ENCODE measurements at places on chromosomes 13 and 19. TPM values are rescaled to one million over a fixed set of nuclear protein-coding genes. Genes with fewer than 3 reads are reported as not detected.
A peak's percentile ranks its signal among the peaks of the same experiment; 100 is the strongest.

DNA sequence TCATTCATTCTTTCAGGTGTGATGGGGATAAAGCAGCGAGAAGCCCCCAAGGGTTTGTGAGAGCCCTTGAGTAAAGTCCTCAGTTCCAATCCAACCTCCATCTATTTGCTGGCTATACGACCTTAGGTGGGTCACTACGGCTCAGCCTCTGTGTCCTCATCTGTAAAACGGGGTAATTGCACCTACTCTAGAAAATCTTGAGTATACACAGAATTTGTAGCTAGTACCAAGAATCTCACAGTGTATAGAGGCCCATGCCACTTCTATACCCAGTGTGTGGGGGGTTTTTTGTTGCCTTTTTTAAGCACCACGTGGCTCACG, 406 bp upstream of the DNMT1 start:
- H3K27me3 ChIP-seq, result no peaks in the 10 kb centered on the region
- H3K27ac ChIP-seq, result peak overlapping the region; percentile 50
- peaks cover 43% of the 10 kb centered on the region for H3K36me3 ChIP-seq

DNA sequence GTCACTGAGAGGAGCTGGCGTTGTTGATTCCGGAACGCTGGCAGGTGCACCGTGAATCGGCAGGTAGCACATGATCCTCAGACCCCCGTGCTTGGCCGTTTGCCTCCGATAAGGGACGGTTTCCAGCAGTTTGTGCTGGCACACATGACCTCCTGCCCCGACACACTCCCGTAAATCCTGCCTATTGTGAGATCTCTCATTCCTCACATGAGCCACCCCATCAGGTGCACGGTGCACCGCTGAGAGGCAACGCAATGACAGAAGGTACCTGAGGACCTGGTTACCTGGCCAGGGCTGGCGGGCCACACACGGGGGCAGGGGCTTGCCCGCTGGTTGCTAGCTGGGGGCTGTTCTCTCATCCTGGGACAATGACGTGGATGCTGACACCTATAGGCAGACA, 2.1 kb upstream of the ADPRHL1 start:
- H3K27ac ChIP-seq, result no peak overlapping the region
- ATAC-seq, result no peak
- H3K36me3 ChIP-seq, result peaks cover 56% of the 10 kb centered on the region
- no peaks in the 10 kb centered on the region for H3K27me3 ChIP-seq

DNA sequence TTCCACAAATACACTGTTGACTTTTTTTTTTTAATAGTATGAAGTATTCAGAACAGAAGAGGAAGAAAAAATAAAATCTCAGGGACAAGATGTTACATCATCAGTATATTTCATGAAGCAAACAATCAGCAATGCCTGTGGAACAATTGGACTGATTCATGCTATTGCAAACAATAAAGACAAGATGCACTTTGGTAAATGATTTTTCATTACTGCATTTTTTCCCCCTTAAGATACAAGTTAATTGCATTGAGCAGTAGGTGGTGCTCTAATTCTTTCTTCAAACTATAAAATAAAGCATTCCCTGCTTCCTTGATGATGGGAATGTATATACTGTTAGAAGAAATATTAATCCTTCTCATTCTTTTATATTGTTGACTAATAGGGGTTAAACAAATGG, 17.1 kb downstream of the UCHL3 start:
- H3K4me1 ChIP-seq, result no peaks in the 10 kb centered on the region
- H3K4me3 ChIP-seq, result no peak overlapping the region
- H3K27me3 ChIP-seq, result no peaks in the 10 kb centered on the region
- H3K27ac ChIP-seq, result no peak overlapping the region
- no peak for ATAC-seq
- H3K36me3 ChIP-seq, result peaks cover 87% of the 10 kb centered on the region

DNA sequence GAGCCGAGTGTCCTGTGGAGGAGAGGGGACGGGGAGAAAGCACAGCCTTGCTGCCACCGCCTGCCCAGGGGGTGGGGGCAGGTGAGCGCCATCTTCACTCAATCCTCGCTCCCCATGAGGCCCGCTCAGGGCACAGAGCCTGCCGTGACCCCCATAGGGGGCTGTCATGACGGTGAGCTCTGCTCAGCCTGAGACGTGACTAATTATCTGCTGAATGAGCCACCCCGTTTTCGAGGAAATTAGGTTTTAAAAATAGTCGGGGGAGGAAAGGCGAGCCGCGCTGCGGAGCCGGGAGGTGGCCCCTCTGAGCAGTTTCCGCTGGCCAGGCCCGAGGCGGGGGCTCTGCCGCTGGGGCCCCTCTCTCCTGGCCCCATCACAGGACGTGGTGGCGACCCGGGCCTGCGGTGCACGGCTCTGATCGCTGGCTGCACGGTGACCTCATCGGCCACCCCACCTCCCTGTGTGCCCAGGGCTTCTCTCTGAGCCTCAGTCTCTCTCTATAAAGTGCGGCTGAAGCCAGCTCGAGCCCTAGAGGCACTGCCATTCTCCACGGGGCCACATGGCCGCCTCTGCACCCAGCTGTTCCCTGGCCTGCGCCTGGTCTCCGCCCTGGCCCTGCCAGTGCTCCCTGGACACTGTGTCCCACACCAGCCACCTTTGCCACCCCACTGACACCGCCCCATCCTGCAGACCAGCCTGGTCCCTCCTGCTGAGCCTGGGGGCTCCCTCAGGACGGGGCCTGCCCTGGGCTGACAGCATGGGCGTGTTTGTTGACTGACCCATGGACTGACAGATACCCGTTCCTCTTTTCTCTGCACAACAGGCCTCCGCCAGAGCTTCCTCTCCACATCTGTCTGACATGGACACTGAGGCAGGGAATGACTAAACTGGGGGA, 28.3 kb downstream of the PIP5K1C start:
- H3K4me1 ChIP-seq, result no peaks in the 10 kb centered on the region
- peak overlapping the region; percentile 81 for H3K27ac ChIP-seq
- no peaks in the 10 kb centered on the region for H3K27me3 ChIP-seq
- no peaks in the 10 kb centered on the region for H3K36me3 ChIP-seq

The SIRT6 gene
- total RNA-seq, result 37.9 TPM

DNA sequence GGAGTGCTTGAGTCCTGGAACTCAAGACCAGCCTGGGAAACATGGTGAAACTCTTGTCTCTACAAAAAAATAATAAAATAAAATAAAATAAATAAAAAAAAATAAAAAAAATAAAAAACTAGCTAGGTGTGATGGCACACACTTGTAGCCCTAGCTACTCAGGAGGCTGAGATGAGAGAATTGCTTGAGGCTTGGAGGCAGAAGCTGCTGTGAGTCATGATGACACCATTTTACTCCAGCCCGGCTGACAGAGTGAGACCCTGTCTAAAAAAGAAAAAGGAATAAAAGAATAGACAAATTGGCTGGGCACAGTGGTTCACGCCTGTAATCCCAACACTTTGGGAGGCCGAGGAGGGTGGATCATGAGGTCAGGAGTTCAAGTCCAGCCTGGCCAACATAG, 1168.9 kb downstream of the SLITRK5 start:
- H3K27me3 ChIP-seq, result no peaks in the 10 kb centered on the region
- no peaks in the 10 kb centered on the region for H3K36me3 ChIP-seq
- H3K4me3 ChIP-seq, result no peak overlapping the region
- ATAC-seq, result no peak
- H3K4me1 ChIP-seq, result no peaks in the 10 kb centered on the region

GRCh38 chr19:21221693-21222092, 79.9 kb downstream of the ZNF431 start:
- peaks cover 11% of the 10 kb centered on the region for H3K27me3 ChIP-seq
- H3K27ac ChIP-seq, result no peak overlapping the region
- no peak for ATAC-seq
- H3K4me1 ChIP-seq, result no peaks in the 10 kb centered on the region
- no peaks in the 10 kb centered on the region for H3K36me3 ChIP-seq
- H3K4me3 ChIP-seq, result no peak overlapping the region

The PLVAP gene
- total RNA-seq, result not detected

DNA sequence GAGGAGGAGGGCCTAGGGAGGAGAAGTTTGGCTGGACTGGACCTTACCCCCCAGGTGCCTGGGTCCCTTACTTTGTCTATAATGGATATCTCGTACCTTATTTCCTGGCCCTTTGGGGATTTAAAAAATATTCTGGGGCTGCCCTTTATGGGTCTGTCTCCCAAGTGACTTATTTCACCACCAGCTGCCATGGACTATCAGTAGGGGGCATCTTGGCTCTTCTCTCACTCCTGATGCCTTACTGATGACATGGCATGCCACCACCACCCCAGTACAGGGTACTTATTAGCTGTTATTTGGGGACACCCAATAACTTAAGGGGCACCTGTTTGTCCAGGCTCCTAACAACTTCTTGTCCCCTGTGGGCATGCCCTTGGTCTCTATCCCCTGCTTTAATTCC, 38.0 kb downstream of the NFIX start:
- no peak overlapping the region for H3K27ac ChIP-seq
- peaks cover 6% of the 10 kb centered on the region for H3K27me3 ChIP-seq
- no peaks in the 10 kb centered on the region for H3K36me3 ChIP-seq
- no peak for ATAC-seq
- H3K4me1 ChIP-seq, result no peaks in the 10 kb centered on the region

The WDR87 gene
- not detected for total RNA-seq

GRCh38 chr19:18390065-18390907, 4.3 kb downstream of the GDF15 start:
- ATAC-seq, result no peak
- no peaks in the 10 kb centered on the region for H3K36me3 ChIP-seq
- H3K4me1 ChIP-seq, result no peaks in the 10 kb centered on the region
- H3K4me3 ChIP-seq, result no peak overlapping the region
- H3K27me3 ChIP-seq, result peaks cover 14% of the 10 kb centered on the region

- H3K27ac ChIP-seq, result no peak overlapping the region
- no peak for ATAC-seq
- peaks cover 13% of the 10 kb centered on the region for H3K4me1 ChIP-seq
- H3K27me3 ChIP-seq, result no peaks in the 10 kb centered on the region
- no peak overlapping the region for H3K4me3 ChIP-seq
- H3K36me3 ChIP-seq, result no peaks in the 10 kb centered on the region
Measured at GRCh38 chr13:21077076-21077787, 15.8 kb upstream of the LATS2 start.

The WDR88 gene
- total RNA-seq, result 0.58 TPM

DNA sequence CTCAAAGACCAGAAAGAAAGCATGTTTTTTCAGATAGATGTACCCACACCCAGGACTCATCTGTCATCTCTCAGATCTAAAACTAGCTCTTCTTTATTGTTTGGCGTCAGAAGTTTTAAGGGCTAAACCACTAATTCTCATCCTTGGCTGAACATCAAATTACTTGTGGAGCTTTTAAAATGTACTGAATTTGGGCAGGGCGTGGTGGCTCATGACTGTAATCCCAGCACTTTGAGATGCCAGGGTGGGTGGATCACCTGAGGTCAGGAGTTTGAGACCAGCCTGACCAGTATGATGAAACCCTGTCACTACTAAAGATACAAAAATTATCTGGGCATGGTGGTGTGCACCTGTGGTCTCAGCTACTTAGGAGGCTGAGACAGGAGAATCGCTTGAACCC, 47.4 kb downstream of the RCBTB2 start:
- H3K27ac ChIP-seq, result no peak overlapping the region
- no peak overlapping the region for H3K4me3 ChIP-seq
- H3K36me3 ChIP-seq, result peaks cover 15% of the 10 kb centered on the region
- no peaks in the 10 kb centered on the region for H3K27me3 ChIP-seq
- no peak for ATAC-seq

DNA sequence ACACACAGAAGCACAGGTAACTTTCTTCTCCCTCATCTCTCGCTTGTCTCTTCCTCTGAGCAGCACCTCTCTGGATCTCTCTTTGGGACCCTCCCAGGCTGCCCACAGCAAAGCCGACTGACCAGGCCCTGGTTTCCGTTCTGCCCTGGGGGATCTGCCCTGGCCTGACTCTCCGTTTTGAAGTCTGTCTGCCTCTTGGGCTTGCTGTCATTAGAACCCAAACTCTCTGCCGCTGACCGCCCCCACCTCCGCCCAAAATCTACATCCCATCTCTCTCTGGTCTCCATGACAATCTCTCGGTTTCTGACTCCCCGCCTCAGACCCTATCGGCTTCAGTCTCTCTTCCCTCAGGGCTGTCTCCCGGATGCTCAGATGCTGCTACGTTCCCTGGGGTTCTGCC, 6.9 kb downstream of the KCNC3 start:
- ATAC-seq, result no peak
- H3K4me3 ChIP-seq, result no peak overlapping the region
- peaks cover 20% of the 10 kb centered on the region for H3K27me3 ChIP-seq
- H3K27ac ChIP-seq, result no peak overlapping the region
- peaks cover 17% of the 10 kb centered on the region for H3K4me1 ChIP-seq
